ENCODE measurements at places on chromosomes 4 and X.

GRCh38 chr4:158933236-158933635, 164.4 kb downstream of the FNIP2 start:
- no peak for DNase-seq

GRCh38 chr4:2077537-2078460, 18.7 kb downstream of the NAT8L start:
- no peak for DNase-seq

- no peak for DNase-seq
Measured at GRCh38 chr4:188819233-188819632, 680.0 kb downstream of the TRIML1 start.

- no peak for DNase-seq
Measured at GRCh38 chr4:158541506-158541905, 19.8 kb downstream of the RXFP1 start.

- no peak for DNase-seq
Measured at GRCh38 chr4:88731381-88731780, 33.8 kb upstream of the NAP1L5 start.

DNA sequence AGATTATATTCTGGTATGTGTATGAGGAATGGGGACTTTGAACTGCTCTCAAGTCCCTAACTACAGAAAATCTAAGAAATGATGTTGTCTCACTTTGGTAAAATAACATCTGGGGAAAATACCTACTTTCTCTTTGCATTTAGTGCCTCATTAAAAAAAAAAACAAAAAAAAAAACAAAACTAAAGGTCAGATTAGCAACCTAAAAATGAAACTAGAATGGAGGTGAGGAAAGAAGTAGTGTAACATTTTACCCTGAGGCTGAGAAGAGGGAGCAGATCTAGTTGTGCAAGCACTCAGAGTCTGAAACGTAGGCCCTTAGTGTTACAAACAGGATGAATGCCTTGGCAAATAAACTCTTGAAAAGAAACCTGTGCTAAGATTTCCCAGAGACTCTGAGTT, 56.0 kb downstream of the VGLL1 start:
- DNase-seq = no peak

DNA sequence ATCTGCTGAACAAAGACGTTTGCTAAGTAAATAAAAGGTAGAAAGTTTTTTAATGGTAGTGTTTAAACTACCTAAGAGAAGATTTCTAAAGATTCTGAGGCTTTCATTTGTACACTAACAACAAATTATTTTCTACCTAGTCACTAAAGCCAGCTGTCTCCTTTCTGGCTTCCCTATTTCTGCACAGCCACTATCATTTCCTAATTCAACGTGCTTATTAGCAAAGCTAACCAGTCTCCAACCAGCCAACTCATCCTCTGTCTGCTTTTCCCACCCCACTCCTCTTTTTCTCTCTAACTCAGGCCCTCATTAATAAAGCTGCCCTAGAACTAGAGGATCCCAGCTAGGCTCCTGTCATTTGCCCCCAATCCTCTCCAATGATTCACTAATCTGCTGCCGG, 118.2 kb downstream of the ZNF827 start:
- DNase-seq = no peak

DNA sequence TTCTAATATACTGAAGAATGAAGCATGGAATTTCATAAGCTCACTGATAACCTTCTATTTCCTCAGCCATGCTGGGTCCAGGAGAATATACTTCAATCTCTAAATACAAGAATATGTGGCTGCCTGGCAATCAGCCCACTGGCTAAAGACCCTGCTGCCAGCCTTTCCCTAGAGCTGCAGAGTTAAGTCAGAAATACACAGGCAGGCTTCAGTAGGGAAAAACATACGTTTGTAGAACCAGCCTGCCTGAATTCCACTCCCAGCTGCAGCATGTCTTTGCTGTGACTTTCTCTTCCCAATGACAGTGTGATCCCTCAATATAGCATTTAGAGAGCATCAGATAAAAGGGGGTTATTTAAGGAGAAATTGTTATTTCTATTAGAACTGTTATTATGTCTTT, 289.1 kb downstream of the PCDH19 start:
- no peak for DNase-seq

DNA sequence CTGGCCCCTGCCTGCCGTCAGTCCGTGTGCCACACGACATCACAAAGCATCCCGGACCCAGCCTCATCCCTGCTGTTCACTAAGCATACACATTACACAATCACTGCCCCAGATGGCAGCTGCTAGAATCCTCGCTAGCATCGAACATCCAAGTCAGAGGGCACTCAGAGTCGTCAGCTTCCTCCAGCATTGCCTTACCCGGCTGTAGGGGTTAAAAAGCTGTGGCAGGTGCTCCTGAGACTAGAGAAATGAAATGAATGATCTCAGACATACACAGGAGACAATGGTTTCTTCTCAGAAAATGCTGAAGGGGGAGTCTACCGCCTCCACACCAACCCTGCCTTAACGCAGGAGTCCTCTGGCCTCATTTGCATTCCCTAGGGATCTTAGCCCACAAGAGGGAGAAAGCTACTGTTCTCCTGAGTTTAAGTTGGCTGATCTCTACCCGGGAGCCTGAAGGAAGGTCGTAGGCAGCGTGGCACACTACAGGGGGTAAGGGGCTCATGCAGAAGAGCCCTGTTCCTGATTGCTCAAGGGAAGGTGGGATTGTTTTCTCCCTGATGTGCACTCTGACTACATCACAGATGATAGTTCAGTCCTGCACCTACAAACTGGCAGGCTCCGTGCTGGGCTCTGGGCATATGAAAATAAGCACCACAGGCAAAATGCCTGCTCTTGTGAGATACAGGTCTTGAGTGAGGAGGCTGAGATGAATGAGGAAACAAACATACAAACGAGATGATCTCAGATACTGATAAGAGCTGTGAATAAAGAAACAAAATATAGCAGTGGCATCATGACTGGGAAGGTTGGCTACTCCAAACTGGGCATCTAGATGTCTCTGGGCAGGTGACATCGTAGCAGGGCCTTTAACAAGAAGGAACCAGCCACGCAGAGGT, 2.6 kb upstream of the KIAA0232 start:
- DNase-seq = no peak

GRCh38 chr4:93529692-93530372, 298.7 kb upstream of the ATOH1 start:
- no peak for DNase-seq

DNA sequence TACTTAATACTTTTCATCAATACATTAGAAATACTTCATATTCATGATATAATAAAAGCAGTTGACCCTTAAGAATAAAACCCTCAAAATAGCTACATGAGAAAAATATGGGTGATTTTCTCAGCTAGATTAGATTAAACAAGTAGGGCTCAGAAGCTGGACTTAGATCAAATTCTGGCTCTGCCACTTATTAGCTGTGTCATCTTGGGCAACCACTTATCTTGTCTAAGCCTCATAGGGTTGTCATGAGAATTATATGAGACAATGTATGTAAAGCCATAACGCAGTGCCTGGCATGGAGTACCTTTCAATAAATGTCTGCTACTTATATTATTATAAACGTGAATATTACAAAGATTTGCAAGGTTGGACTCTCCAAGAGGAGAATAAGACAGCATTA, 84.3 kb upstream of the PGRMC2 start:
- no peak for DNase-seq

GRCh38 chr4:39970671-39971640, 6.8 kb downstream of the PDS5A start:
- DNase-seq = no peak

Measured in activated CD4-positive, CD25-positive, alpha-beta regulatory T cell (primary cell).